ENCODE measurements at places on chromosomes 3 and 15.
A peak's percentile ranks its signal among the peaks of the same experiment; 100 is the strongest.

- no peak for DNase-seq
These were observed 11.6 kb downstream of the STRIT1 start for GRCh38 chr3:155281912-155282311.

- no peak for DNase-seq
These were observed 57.2 kb downstream of the BFSP2 start for GRCh38 chr3:133457025-133457424.

DNA sequence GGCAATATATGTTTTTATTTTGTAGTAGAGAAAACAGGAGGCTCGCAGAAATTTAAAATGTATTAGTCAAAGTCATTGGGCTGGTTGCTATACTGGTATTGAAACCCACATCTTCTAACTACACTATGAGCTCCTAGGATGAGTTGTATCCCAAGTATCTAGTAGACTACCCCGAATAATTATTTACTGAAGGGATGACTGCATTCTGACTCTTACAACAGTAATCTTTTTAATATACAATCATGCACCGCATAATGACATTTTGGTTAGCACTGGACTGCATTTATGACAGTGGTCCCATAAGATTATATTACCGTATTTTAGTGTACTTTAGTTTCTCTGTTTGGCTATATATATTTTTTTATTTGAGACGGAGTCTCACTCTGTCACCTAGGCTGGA is 15.3 kb downstream of the PIGB start:
- no peak for DNase-seq

DNA sequence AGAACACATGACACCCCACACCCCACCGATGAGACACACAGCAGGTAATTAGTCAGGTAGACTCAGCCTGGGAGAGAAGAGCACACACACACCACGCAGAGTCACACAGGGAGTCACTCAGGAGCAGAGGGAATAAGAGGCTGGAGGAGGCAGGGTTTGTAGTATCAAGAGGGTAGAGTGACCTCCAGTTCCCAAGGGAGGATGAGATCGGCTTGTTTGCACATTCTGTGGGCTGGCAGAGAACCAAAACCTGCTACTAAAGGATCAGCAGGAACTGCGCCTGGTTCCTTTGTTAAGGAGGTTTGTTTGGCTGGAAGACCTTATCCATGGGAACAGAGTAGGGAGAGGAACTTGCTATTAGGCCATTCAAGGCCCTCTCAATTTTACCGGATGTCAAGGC is 281.4 kb upstream of the SLCO3A1 start:
- DNase-seq, result no peak

- DNase-seq, result no peak
These were observed 129.4 kb downstream of the LPP start for GRCh38 chr3:188283347-188283746.

GRCh38 chr15:97350813-97351212 is 609.7 kb upstream of the ARRDC4 start:
- no peak for DNase-seq

- DNase-seq, result no peak
These were observed 986.4 kb downstream of the ROBO1 start for GRCh38 chr3:78781351-78781750.

- DNase-seq, result no peak
These were observed 212.1 kb downstream of the GBE1 start for GRCh38 chr3:81549388-81549787.

DNA sequence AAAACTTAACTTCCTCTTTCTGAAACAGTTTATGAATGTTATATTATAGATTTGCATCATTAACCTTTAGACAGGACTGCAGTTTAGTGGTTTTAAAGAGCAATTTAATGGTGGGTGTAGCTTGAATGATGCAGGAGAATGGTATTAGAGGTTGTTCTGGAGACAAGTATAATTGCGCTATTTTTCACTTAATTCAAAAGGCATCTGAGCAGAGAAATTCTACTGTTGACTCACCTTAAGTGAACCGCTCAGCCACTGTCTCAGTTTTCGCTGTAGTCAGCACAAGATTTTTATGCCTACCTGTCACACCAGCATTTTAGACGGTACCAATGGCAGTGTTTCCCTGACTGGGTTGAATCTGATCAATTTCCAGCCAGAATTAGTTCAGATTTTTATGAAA is 348.8 kb upstream of the DCBLD2 start:
- DNase-seq, result no peak

- no peak for DNase-seq
These were observed 11.8 kb downstream of the NPTN start for GRCh38 chr15:73621286-73621826.

DNA sequence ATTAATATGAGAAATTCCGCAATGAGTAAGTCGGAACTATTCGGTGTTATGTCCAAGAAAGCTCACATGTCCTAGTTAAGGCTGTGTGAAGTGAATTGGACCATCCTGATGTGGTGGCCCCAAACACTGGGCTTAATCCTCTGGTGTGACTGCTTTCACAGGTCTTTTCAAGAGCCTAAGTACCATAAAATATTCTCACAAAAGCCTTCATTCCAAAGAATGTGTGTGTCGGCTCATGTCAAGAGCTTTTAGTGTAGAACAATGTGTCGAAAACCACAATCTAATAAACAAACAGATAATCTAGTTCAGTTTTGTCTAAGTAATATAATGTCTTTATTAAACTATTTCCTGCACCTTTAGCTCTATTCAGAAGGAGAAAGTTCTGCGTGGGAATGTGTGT is 311.4 kb downstream of the LPP start:
- no peak for DNase-seq

DNA sequence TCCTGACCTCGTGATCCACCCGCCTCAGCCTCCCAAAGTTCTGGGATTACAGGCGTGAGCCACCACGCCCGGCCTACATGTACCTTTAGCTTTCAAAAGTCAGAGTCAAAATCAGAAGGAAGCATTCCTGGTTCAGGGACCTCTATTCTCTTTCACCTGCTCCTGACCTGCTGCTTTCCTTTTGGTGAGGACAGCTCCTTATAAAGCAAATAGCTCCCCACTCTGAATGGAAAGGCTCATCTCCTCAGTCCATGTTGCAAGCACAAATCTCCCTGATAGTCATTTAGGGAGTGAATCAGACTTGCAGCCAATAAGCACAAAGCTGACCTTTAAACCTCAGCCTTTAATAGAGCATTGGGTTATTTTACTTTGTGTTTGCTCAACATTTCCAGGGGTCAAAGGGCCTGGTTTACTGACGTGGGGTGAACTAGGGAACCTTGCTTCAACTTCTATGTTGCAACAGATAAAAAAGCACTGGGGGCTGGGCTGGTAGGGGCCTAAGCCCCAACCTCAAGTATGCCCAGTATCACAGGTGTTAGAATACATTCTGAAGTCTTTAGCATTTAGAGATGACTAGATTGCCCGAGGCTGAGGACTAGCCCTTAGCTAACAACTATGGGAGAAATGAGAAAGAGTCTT is 43.1 kb downstream of the THRB start:
- DNase-seq, result no peak

GRCh38 chr15:52005748-52006701 is 13.0 kb upstream of the MAPK6 start:
- DNase-seq, result peak; percentile 14

DNA sequence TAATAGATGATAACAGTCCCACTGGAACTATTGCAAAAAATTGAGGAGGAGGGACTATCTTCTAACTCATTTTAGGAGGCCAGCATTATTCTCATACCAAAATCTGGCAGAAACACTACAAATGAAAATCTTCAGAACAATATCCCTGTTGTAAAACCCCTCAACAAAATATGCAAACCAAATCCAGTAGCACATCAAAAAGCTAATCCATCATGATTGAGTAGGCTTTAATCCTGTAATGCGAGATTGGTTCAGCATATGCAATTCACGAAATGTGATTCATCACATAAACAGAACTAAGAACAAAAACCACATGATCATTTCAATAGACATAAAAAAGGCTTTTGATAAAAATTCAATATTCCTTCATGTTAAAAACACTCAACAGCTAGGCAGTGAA is 23.9 kb upstream of the PLSCR2 start:
- no peak for DNase-seq

GRCh38 chr15:73754461-73754860 is 1.3 kb upstream of the INSYN1 start:
- no peak for DNase-seq

GRCh38 chr15:57218826-57219576 is 157.3 kb upstream of the CGNL1 start:
- DNase-seq, result no peak

DNA sequence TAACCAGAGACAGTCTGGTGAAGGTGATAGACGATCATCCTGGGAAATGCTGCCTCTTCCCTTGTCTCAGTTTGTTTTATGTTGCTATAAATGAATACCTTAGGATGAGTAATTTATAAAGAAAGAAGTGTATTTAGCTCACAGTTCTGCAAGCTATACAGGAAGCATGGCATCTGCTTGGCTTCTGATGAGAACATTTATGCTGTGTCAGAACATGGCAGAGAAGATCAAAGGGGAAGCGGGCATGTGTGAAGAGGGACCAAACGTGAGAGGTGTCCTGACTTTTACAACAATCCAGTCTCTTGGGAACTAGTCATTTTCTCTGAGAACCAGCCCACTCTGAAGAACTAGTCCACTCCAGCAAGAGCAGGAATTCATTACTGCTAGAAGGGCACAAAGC is 9.6 kb downstream of the CMC1 start:
- peak; percentile 33 for DNase-seq

GRCh38 chr3:137012097-137012501 is 54.3 kb downstream of the IL20RB start:
- DNase-seq, result no peak

DNA sequence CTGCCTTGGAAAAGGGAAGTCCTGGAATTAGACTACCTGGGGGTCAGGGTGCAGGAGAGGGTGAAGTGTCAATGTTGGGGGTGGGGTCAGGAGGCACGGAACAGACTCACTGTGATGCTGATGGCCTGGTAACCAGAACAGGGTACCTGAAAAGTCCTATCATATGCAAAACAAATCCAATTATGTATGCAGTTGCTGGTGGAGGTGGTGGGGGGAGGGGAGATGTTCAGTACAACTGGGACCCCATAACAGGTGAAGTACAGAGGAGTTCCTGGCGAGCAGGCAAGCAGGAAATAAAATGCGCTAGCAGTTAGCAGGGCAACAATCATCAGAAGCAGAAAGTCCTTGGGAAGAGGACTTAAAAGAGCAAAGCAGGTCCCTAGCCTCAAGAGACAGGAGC is 4.2 kb upstream of the KATNBL1 start:
- no peak for DNase-seq

- no peak for DNase-seq
These were observed 170.3 kb downstream of the MOBP start for GRCh38 chr3:39637807-39638206.

DNA sequence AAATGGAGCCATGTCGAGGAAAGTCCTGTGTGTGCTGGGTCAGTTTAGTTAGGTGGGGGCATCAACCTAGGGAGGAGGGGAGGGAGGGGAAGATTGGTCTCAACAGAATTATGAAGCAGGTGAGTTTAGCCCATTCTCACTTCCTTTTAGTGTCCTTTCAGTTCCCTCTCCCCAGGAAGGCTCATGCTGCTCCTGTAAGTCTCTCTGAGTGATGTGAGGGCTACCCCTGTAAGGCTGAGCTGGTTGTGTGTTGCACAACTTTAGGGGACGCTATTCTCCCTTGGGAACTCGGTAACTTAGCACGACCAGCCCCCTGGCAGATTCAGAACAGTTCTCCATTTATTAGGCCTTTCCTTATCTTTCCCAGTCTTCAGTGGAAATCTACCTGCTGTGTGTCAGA is 21.2 kb downstream of the IL5RA start:
- DNase-seq, result no peak
